H9 (cell line): ENCODE measurements at places on chromosomes 11 and 22. TPM values are rescaled to one million over a fixed set of nuclear protein-coding genes. Genes with fewer than 3 reads are reported as not detected.

The KRTAP5-11 gene
- not detected in 2 replicates for total RNA-seq

The RFPL1 gene
- total RNA-seq, result not detected in 2 replicates

The MIAT gene
- 77.0 and 85.6 TPM in 2 replicates for total RNA-seq

The CHRNA10 gene
- total RNA-seq, result 2.1 and 2.4 TPM in 2 replicates

The CCDC81 gene
- total RNA-seq, result 0.20 and 0.52 TPM in 2 replicates

The PHLDA2 gene
- total RNA-seq, result 41.5 and 42.8 TPM in 2 replicates

The SLC22A12 gene
- total RNA-seq, result not detected in 2 replicates

The SHISAL1 gene
- 2.9 and 3.0 TPM in 2 replicates for total RNA-seq

The CD248 gene
- 1.3 and 1.5 TPM in 2 replicates for total RNA-seq

The RRAS2 gene
- total RNA-seq, result 154 and 158 TPM in 2 replicates

The MOGAT2 gene
- total RNA-seq, result not detected in 2 replicates

The DMC1 gene
- 6.1 and 6.8 TPM in 2 replicates for total RNA-seq

The DHCR7 gene
- total RNA-seq, result 117 and 124 TPM in 2 replicates

DNA sequence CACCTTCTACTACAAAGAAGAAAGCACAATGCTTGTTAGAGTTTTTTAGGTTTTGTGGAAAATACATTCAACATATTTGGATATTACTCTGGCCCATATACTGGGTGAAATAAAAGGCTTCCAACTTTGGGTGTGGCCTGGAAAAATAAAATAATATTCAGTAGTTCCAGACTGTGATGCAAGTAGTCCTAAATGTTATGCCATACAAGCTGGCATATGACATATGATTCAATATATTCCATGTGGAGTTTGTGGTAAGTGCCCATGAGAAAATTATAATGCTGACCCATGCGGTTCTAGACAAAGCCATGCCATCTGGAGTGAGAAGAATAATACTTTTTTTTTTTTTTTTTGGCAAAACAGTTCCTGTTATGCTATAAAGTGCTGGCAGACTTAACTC lies 683.3 kb downstream of the LUZP2 start:
- no peak overlapping the region for H3K27ac ChIP-seq
- no peak for DNase-seq
- no peaks in the 10 kb centered on the region for H3K27me3 ChIP-seq
- H3K4me3 ChIP-seq, result no peak overlapping the region
- no peaks in the 10 kb centered on the region for H3K36me3 ChIP-seq

DNA sequence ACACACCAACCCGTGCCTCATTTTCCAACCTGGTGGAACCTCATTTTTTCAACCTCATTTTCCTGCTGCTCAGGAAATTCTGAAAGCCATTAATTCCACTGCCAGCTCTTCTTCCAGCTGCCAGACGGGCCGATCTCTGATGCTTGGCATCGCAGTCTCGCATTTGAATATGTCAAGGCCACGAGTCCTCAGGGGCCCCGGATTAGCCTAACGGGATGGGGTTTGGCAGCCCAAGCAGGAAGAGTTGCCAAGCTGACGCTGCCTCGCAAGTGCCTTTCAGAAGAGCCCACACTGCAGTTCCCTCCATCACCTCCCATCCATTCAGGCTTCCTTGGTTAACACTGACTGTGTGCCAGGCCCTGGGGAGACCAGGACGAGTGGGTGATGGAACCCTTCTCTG lies 8.7 kb downstream of the RASD2 start:
- H3K36me3 ChIP-seq, result no peaks in the 10 kb centered on the region; the same call in 2 of the 3 replicates
- no peak overlapping the region; the same call in 2 of the 3 replicates for H3K4me3 ChIP-seq
- DNase-seq, result no peak
- no peak overlapping the region for H3K27ac ChIP-seq
- H3K27me3 ChIP-seq, result no peaks in the 10 kb centered on the region
- peaks cover 3% of the 10 kb centered on the region; the same call in 1 of the 2 replicates for H3K4me1 ChIP-seq

DNA sequence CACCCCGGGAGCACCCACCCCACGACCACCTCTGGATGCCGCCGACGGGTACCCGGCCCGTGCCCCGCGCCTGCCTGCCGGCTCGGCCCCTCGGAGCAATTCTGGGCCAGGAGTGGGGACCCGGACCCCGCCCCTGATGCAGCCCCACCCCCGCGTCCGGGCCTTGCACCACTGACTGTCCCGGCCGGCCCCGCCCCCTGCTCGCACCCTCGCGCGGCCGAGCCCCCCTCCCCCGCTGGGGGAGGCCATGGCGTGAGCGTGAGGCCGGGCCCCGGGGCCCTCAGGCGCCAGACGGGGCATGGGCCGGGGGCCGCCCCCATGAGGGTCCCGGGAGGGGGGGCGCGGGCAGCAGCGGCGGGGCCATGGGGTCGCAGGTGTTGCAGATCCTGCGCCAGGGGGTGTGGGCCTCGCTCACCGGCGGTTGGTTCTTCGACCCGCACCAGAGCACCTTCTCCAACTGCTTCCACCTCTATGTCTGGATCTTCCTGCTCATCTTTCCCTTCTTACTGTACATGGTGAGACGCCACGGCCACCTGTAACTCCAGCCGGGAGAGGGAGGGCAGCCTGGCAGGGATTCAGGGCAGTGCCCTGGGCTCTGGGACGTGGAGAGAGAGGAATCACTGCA lies 486 bp downstream of the PCNX3 start:
- no peaks in the 10 kb centered on the region for H3K27me3 ChIP-seq
- DNase-seq, result no peak
- H3K36me3 ChIP-seq, result peaks cover 18% of the 10 kb centered on the region; the same call in 2 of the 3 replicates
- H3K4me1 ChIP-seq, result no peaks in the 10 kb centered on the region; the same call in none of the 2 replicates

GRCh38 chr11:114187173-114187572 lies 109.0 kb upstream of the NNMT start:
- H3K27me3 ChIP-seq, result no peaks in the 10 kb centered on the region
- DNase-seq, result no peak
- no peak overlapping the region for H3K4me3 ChIP-seq
- no peaks in the 10 kb centered on the region for H3K4me1 ChIP-seq
- no peak overlapping the region for H3K27ac ChIP-seq

DNA sequence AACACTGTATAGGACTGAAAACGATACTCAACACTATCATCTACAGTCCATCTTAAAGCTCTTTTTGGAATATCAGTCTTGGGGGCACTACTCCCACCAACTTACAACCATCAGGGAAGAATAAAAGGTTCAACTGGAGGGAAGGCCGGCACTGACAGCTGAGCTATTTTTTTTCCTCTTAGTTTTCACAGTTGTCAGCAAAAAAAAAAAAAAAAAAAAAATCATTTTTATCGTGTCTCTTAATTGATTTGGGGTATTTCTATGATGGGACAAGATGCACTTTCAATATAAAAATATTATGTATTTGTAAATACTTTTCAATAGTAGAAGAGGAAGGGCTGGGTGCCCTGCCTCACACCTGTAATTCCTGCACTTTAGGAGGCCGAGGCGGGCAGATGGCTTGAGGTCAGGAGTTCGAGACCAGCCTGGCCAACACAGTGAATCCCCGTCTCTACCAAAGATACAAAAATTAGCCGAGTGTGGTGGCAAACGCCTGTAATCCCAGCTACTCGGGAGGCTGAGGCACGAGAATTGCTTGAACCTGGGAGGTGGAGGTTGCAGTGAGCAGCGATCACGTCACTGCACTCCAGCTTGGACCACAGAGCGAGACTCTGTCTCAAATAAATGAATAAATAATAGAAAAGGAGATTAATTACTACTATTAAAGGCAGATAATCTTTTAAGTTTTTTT lies 1.5 kb downstream of the KIF18A start:
- H3K27me3 ChIP-seq, result no peaks in the 10 kb centered on the region
- no peak overlapping the region for H3K27ac ChIP-seq
- H3K4me3 ChIP-seq, result peak overlapping the region; percentile 99
- no peak for DNase-seq
- no peaks in the 10 kb centered on the region for H3K4me1 ChIP-seq

DNA sequence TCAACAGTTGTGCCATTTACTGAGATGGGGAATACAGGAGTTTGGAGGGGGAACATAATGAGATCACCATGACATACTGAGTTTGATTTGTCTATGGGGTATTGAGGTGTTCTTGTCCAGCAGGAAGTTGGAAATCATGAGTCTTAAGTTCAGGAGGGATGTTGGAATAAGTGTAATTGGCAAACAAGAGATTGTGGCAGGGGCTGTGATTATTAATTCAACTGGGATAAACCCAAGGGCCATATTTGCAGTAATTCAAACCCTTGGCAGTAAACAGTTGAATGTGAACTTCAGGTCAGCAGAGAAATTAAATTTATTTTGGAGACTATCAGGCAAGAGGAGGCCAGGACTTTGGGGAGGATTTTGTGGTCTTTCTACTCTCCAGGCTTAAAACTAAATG lies 33.4 kb downstream of the ADM start:
- no peaks in the 10 kb centered on the region for H3K27me3 ChIP-seq
- no peaks in the 10 kb centered on the region for H3K36me3 ChIP-seq
- DNase-seq, result no peak
- no peak overlapping the region for H3K4me3 ChIP-seq
- no peak overlapping the region for H3K27ac ChIP-seq
- no peaks in the 10 kb centered on the region for H3K4me1 ChIP-seq

DNA sequence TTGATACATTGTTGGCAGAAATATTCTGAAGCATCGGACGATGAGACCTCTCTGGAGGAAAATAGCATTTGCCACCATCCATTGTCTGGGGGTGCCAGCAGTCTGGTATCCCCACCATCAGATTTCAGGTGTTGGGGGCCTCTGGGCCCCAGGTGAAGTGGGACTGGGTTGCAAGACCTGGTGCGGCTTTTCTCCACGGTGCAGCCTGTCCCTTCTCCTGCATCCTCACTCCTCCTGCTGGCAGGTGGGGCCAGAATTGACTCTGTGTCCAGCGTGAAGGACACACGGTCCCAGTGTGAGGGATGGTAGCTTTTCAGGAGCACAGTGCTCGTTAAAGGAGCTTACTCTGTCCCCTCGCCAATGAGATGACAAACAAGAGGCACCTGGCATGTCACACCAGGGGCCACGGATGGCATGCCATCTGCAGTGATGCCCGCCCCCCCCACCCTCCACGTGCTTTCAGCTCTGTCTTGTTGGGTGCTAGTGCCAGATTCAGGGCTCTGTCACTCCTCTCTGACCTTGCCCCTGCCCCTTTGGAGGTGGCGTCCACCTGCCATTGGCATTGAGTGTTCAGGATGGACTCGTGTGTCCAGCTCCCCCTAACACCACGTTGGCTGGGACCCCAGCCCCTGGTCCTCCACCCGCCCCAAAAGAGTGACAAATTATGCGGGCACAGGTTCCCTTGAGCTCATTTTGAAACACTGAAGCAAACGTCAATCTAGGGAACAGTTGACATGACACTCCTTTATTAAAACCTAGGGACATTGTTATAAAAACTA lies 62.4 kb downstream of the PARVG start:
- no peaks in the 10 kb centered on the region for H3K27me3 ChIP-seq
- H3K36me3 ChIP-seq, result peaks cover 1% of the 10 kb centered on the region; the same call in 1 of the 3 replicates
- H3K27ac ChIP-seq, result no peak overlapping the region
- H3K4me1 ChIP-seq, result no peaks in the 10 kb centered on the region
- H3K4me3 ChIP-seq, result no peak overlapping the region
- DNase-seq, result peak; percentile 24

- H3K27me3 ChIP-seq, result no peaks in the 10 kb centered on the region
- DNase-seq, result no peak
- H3K4me1 ChIP-seq, result no peaks in the 10 kb centered on the region
- no peak overlapping the region for H3K4me3 ChIP-seq
- no peak overlapping the region for H3K27ac ChIP-seq
Measured at GRCh38 chr11:36061471-36061870, 117.6 kb downstream of the LDLRAD3 start.

DNA sequence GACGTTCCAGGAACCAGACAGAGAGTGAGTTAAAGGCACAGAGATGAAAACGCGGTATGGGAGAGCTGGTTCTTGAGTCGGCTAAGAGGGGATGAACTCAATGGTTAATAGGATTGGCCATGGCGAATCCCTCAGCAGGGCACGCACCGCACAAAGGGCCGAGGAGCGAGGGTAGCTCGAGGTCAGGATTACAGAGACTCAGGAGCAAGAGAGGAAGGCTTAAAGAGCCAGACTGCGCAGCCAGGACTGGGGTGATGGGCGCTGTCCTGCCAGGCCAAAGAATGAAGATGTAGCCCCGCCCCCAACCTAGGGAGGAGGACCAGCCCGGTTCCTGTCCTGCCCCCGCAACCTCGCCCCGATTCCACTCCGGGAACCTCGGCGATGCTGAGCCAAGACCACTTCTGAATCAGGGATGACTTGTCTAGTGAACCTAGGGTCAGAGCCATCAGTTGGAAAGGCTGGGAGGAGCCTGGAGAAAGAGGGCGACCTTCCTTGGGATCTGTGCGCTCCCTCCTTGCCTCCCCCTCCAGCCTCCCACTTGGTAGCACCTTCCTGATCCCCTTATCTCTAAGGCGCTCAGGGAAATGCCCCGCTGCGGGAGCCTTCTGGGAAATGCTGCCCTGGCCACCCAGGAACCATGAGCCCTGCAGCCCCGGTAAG lies at the start of gene PLEKHB1:
PLEKHB1 (plus strand) TSS at position 610 of the 660 bp plus-strand sequence; CDS start at position 638, 28 bp downstream.
- H3K4me1 ChIP-seq, result 0 out of 2 replicates have a peak, but pooled peaks cover 2% of the 10 kb centered on the region
- H3K36me3 ChIP-seq, result no peaks in the 10 kb centered on the region
- H3K27me3 ChIP-seq, result no peaks in the 10 kb centered on the region; the same call in 1 of the 2 replicates
- no peak within 1 kb of the TSS for H3K27ac ChIP-seq
- H3K4me3 ChIP-seq, result peak within 1 kb of the TSS; percentile 85
- peak; percentile 88 for DNase-seq

GRCh38 chr11:75241906-75242644 lies 1.5 kb downstream of the TPBGL start:
- peaks cover 20% of the 10 kb centered on the region; the same call in 1 of the 2 replicates for H3K27me3 ChIP-seq
- no peaks in the 10 kb centered on the region for H3K36me3 ChIP-seq
- peak overlapping the region; percentile 65 for H3K4me3 ChIP-seq
- peaks cover 5% of the 10 kb centered on the region for H3K4me1 ChIP-seq

DNA sequence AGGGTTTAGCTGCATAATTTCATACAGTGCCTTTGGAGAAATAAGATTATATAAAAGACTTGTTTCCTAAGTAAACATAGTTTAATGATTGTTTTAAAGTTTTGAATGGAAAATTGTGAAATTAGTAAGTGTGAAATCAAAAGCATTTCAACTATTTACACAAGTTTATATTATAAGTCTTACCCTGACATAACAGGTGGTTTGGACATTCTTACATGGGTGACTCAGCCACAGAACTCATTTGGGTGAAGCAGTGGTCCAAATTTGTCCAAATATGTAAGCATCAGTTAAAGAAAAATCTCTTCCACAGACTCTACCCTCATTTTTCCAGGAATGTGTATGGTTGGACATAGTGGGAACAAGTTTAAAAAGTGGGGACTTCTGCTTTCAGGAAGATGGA lies 68.0 kb downstream of the USP47 start:
- H3K36me3 ChIP-seq, result peaks cover 9% of the 10 kb centered on the region; the same call in 1 of the 2 replicates
- no peaks in the 10 kb centered on the region for H3K4me1 ChIP-seq
- DNase-seq, result no peak
- no peaks in the 10 kb centered on the region for H3K27me3 ChIP-seq

DNA sequence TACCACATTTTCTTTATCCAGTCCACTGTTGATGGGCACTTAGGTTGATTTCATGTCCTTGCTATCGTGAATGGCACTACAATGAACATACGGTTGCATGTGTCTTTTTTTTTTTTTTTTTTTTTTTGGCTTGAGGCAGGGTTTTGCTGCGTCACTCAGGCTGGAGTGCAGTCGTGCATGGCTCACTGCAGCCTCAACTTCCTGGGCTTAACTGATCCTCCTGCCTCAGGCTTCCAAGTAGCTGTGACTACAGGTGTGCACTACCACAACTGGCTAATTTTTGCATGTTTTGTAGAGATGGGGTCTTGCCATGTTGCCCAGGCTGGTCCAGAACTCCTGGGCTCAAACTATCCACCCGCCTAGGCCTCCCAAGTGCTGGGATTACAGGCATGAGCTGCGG lies 1.5 kb upstream of the CCDC90B start:
- H3K4me1 ChIP-seq, result no peaks in the 10 kb centered on the region
- no peak for DNase-seq
- no peaks in the 10 kb centered on the region for H3K36me3 ChIP-seq
- no peak overlapping the region for H3K4me3 ChIP-seq
- H3K27ac ChIP-seq, result no peak overlapping the region
- no peaks in the 10 kb centered on the region for H3K27me3 ChIP-seq

- H3K27ac ChIP-seq, result no peak overlapping the region
- H3K4me3 ChIP-seq, result no peak overlapping the region
- H3K36me3 ChIP-seq, result no peaks in the 10 kb centered on the region
- DNase-seq, result no peak
- H3K4me1 ChIP-seq, result no peaks in the 10 kb centered on the region
Measured at GRCh38 chr22:40594924-40595323, 41.6 kb downstream of the MRTFA start.
